Esophagus (tissue), 2 donors: ENCODE measurements at places on chromosomes 5 and 9. TPM values are rescaled to one million over a fixed set of nuclear protein-coding genes. Genes with fewer than 3 reads are reported as not detected.

The SLC24A2 gene
- polyA plus RNA-seq = not detected

The VCP gene
- 60.4 TPM for polyA plus RNA-seq

The IFNK gene
- not detected for polyA plus RNA-seq

The PCDHA1 gene
- polyA plus RNA-seq = 0.02 TPM

The DMRT2 gene
- 0.14 TPM for polyA plus RNA-seq

The CCDC183 gene
- 0.32 TPM for polyA plus RNA-seq

The IGFBPL1 gene
- 0.02 TPM for polyA plus RNA-seq

The FSTL4 gene
- 0.67 TPM for polyA plus RNA-seq

The SLC25A2 gene
- polyA plus RNA-seq = 0.29 TPM

The UGT3A1 gene
- 0.02 TPM for polyA plus RNA-seq

The LCN15 gene
- not detected for polyA plus RNA-seq

The CFAP157 gene
- 0.10 TPM for polyA plus RNA-seq

The PCDHB7 gene
- 0.14 TPM for polyA plus RNA-seq

The FGFR4 gene
- 1.4 TPM for polyA plus RNA-seq

The GRIA1 gene
- polyA plus RNA-seq = not detected

The NR2F1 gene
- 2.2 TPM for polyA plus RNA-seq

The LHX3 gene
- not detected for polyA plus RNA-seq

The PCDHA10 gene
- under 0.01 TPM for polyA plus RNA-seq

The IL5 gene
- not detected for polyA plus RNA-seq

The ORM2 gene
- polyA plus RNA-seq = 0.12 TPM

The PCSK1 gene
- polyA plus RNA-seq = 0.05 TPM

The BTNL9 gene
- polyA plus RNA-seq = 4.8 TPM

The SPATA31A6 gene
- polyA plus RNA-seq = not detected

The SELENOP gene
- polyA plus RNA-seq = 63.5 TPM

The PTGDS gene
- 18.4 TPM for polyA plus RNA-seq

The ACSL6 gene
- 0.28 TPM for polyA plus RNA-seq

The SPATA6L gene
- 2.8 TPM for polyA plus RNA-seq

The FOXD4L6 gene
- 0.04 TPM for polyA plus RNA-seq

The IL33 gene
- 5.8 TPM for polyA plus RNA-seq

The PCDHA4 gene
- 0.05 TPM for polyA plus RNA-seq

The LCP2 gene
- polyA plus RNA-seq = 2.6 TPM

The PCDHAC2 gene
- 0.06 TPM for polyA plus RNA-seq

The KCNV2 gene
- polyA plus RNA-seq = not detected

The SURF2 gene
- polyA plus RNA-seq = 32.9 TPM

The PHYHD1 gene
- polyA plus RNA-seq = 19.8 TPM

The MYOZ3 gene
- polyA plus RNA-seq = 0.24 TPM

The MARCHF11 gene
- polyA plus RNA-seq = not detected

The ARRDC1 gene
- polyA plus RNA-seq = 207 TPM

The ENG gene
- 17.9 TPM for polyA plus RNA-seq

The ADGRD2 gene
- polyA plus RNA-seq = 0.02 TPM

The CAVIN4 gene
- 0.06 TPM for polyA plus RNA-seq

The ASPN gene
- 1.1 TPM for polyA plus RNA-seq

The SCGB3A2 gene
- polyA plus RNA-seq = not detected

The SYK gene
- polyA plus RNA-seq = 12.0 TPM

The OR1B1 gene
- polyA plus RNA-seq = not detected

The SOHLH1 gene
- polyA plus RNA-seq = not detected

The MACIR gene
- 3.0 TPM for polyA plus RNA-seq

The PPIC gene
- polyA plus RNA-seq = 42.1 TPM

The SHOC1 gene
- polyA plus RNA-seq = 0.06 TPM

The CDHR2 gene
- 0.08 TPM for polyA plus RNA-seq

The TMOD1 gene
- polyA plus RNA-seq = 7.1 TPM

The FOXI1 gene
- polyA plus RNA-seq = not detected

The HSD17B3 gene
- 0.90 TPM for polyA plus RNA-seq

The CERCAM gene
- 7.2 TPM for polyA plus RNA-seq

The PCDHGB2 gene
- 0.39 TPM for polyA plus RNA-seq

The CCDC192 gene
- polyA plus RNA-seq = not detected

The CD14 gene
- 14.3 TPM for polyA plus RNA-seq
